ENCODE measurements at places on chromosomes 4 and X.

- no peak for DNase-seq
Measured at GRCh38 chrX:118945921-118946320, 28.5 kb upstream of the LONRF3 start.

GRCh38 chr4:113057891-113058290 is 8.4 kb downstream of the ANK2 start:
- DNase-seq, result no peak

DNA sequence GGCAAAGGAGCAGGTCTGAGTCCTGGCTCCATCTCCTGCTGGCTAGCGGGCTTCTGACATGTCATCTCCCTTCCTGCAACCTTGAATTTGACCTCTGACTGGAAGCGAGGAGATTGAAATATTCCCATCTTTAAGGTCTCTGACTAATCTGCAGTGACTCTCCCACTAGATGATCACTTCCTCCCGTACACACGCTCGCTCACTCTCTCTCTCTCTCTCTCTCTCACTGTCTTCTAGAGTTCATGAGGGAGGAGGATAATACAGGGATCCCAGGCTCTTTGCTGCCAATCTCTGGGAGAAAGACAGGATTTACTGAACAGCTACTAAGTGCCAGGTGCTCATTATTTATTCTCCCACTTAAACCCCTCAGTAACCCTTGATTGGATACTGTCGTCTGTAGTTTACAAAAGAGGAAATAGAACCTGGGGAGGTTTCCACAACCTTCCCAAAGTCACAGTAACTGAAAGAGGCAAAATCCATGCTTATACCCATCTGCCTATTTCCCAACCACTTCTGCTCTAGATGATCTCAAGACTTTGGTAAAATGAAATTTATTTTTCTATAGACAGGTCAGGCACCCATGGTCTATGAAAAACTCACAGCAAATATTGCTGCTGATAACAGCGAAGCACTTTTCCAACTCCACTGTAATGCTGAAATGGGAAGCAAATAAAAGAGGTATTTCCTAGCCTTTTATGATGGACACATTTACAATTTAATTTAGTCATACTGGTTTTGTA is 193.5 kb upstream of the C1QTNF7 start:
- DNase-seq, result no peak

DNA sequence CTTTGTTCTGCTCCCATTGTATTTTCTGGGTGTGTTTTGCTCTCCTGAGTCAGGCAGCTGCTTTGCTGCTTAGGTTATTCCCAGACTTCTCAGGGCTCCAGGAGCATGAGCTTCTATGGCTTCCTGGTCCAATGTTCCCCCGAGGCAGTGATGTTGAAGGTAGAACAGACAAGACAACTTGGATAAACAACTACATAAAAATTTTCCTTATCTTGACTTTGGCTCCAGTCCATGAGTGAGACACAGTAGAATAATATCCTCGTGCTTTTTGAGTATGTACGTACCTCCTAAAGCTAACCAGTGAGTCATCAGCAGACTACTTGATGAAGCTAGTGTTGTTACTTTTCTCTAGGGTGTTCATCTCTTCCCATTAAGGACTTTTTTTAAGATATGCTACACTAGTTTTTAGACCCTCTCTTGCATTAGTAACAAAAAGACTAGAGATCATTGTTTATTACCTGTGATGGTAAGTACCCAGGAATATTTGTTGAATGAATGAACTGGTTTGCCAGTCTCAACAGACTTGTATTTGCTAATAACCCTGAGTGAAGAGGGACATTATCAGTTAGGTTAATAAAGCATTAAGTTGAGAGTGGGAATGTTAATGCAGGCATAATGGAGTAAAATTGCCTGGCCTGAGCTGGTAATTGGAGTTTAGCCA is 131.9 kb downstream of the FHIP1A start:
- DNase-seq, result no peak

GRCh38 chrX:9953396-9953795 is 13.8 kb upstream of the CLDN34 start:
- no peak for DNase-seq

- DNase-seq, result peak; percentile 50
Measured at GRCh38 chrX:50469206-50469605, 1.4 kb downstream of the DGKK start.

- DNase-seq, result no peak
Measured at GRCh38 chr4:148574502-148574901, 132.3 kb upstream of the NR3C2 start.

GRCh38 chrX:107197319-107197718 is 8.9 kb downstream of the NUP62CL start:
- no peak for DNase-seq

DNA sequence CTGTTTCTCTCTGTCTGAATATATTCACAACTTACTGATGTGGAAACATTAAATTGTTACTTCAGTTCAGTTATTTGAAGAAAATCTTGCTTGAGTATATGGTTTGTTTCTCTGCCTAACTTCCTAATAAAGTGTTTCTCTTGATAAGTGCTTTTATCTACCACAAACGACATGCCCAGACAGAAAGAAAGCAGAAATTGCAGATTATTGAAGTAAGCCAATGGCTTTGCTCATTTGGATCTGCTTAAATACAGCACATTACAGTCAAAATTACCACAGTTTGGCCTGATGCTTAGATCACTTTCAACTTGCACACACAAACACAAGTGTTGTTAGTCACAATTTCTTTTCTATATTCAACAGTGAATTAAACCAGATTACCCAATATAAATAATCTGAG is 68.0 kb downstream of the ATOH1 start:
- no peak for DNase-seq

GRCh38 chr4:32003548-32003947 is 1283.4 kb downstream of the PCDH7 start:
- DNase-seq, result no peak

DNA sequence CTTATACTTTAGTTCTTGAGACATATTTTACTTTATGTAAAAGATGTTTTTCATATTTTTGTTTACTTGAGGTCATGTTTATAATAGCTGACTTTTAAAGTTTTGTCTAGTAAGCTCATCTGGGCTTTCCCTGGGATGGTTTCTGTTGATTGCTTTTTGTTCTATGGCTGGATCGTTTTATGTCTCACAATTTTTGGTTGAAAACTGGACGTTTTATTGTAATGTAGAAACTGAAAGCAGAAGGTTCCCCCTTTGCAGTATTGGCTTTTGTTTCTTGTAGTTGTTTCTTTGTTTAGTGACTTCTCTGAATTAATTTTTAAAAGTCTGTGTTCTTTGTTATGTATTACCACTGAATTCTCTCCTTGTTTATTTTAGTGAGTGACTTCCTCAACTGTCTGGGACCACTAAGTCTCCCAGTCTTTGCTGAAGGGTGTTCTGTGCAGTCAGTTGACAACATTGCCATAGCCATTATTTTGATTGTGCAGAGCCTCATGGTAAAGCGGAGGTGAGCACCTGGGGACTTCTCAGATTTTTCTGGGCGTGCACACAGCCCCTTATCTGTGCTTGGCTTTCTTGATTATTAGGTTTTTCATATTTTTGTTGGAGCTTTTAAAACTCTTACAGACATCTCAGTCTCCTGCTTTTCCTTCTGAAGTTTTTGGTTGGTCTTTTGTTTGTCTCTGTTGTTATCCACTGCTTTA is 31.0 kb downstream of the KDM6A start:
- no peak for DNase-seq

DNA sequence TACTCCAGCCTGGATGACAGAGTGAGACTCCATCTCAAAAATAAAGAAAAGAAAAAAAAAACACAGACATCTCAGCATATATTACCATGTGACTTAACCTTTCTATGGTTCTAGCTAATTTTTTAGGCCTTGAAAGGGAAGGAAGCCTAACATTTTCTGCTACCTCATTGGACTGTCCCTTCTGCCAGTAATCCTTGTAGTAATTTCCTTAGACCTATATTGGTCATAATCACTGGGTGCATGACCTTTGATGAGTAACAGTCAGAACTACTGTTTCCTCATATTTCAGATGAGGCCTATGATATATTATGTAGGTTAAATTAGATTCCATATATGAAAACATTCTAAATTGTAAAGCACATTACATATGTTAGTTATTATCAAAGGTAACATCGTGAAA is 9.6 kb downstream of the XIAP start:
- DNase-seq, result no peak

Measured in nephron progenitor cell (in vitro differentiated cells).